ENCODE measurements at places on chromosomes 7 and 10.

- no peak for DNase-seq
These were observed 32.0 kb downstream of the PSMC2 start for GRCh38 chr7:103379270-103379975.

DNA sequence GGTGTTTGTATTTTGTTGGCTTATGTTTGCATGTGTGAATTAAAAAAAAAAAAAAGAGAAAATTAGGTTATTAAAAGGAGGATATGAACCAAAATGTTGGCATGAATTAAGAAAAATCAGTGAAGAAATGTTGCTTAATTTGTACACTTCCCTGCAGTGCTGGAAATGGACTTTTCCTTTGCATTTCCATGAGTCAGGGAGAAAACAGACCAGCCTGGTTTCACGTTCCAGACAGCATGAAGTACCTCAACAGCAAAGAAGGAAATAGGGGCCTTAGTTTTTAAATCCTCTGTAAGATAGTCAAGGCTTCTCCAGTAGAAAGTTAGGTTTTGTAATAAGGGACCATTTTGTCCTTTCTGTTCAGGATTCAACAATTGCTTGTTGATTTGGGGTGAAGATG, 159.7 kb downstream of the CELF2 start:
- no peak for DNase-seq

DNA sequence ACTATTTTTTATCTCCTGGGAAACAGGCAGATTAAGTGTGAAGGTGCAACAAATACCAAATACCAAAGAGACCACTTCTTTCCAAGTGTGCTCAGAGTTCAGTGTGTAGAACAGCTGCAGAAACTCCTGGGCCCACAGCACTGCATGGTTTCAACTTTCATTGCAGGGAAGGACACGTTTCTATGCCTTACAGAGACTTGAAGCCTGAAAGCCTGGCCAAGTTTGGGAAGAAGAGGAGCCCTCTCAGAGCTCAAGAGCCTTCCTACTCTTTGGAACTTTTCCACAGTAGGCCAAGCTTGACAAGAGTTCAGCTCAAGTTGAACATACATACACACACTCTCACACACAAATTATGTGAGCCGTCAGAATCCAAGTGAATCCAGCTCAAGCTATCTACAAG, 2.5 kb downstream of the HOXA4 start:
- DNase-seq = no peak

GRCh38 chr7:80532153-80532552, 20.3 kb upstream of the GNAT3 start:
- no peak for DNase-seq

DNA sequence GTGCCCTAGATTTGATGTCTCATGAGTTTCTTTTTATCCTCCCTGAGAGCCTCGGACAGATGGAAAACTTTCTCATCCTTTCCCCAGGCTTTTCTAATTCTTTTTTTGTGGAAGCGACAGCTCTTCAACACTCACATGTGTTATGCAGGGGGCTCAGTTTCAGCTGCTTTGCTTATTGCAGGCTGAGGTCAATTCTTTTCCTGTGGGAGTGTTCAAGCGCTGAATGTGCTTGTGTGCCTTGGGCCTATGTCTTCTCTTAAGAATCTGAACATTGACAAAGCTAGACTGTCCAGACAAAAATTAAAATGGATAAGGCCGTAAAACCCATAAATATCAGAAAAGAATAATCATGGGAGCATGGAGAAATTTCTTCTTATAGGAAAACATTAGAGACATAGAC, 125.2 kb upstream of the STEAP4 start:
- no peak for DNase-seq

DNA sequence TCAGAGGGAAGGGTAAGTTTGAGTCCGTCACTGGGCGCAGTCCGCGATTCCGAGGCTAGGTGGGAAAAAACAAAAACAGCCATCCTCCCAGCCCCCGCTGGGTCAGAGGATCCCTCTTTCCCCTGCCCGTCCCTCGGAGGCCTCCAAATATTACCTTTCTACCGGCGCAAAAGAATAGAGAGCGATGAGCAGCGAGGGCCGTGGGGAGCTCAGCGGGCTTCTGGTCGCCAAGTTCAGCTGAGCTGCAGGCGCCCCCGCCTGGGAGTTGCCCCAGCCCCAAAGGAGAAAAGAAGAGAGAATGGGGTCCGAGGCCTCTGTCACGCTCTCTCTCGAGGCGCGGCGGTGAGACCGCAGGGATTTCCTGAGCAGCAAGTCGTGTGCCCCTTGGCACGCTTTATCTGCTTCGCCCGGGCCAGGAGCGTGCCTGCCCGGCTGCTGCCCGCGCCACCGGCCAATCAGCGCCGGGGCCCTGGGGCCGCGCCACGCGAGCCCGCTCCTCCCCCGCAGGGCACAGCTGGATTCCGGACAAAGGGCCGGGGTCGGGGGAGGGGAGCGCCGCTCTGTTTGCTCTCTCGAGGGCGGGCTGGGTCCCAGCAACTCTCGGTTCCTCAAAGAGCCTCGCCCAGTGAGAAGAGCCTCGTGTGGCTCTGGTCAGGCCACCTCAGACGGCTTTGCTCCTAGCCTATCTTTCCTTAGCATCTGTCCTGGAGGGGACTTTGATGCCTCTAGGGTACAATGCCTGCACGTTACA, at the start of gene NEUROG3:
TSS of gene NEUROG3 (minus strand) at position 367 of the 751 bp plus-strand sequence. CDS start 379 bp downstream, outside the sequence.
- DNase-seq = no peak

GRCh38 chr7:18228686-18229085, 201.0 kb upstream of the PRPS1L1 start:
- DNase-seq = no peak

GRCh38 chr10:9645404-9645803, 1372.3 kb upstream of the CELF2 start:
- no peak for DNase-seq

DNA sequence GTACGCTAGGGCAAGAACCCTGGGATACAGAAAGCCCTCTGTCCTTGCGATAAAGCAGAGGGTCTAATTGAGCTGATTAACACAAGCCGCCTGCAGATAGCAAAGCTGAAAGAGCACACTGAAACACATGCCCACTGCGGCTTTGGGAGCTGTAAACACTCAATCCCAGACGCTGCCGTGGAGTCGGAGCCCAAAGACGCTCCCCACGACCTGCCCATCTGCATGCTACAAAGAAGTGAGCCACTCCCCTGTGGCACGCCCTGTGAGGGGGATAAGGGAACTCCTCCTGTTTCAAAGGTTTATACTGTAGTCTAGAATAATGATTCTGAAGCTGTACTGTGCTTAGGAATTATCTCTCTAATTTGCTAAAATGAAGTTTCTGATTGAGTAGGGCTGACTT, 985.6 kb upstream of the GHITM start:
- DNase-seq = no peak

GRCh38 chr7:94436018-94436604, 41.4 kb downstream of the COL1A2 start:
- no peak for DNase-seq

DNA sequence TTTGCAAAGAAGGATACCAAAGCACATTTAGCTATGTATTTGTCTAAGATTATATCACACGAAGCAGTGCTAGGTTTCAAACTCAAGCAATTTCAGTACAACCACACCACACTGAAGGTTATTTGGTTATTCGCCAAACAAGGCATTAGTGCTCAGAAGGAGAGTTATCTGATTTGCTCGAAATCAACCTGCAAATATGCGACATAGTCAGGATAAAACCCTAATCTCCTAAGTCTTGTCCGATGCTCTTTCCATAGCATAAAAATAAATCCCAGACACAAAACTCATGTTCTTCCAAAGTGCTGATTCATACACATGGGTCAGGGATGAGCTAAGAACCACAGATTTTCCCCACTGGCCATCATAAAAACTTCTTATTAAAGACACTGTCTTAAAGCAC, 1288.0 kb upstream of the SORCS1 start:
- no peak for DNase-seq

- DNase-seq = no peak
These were observed 123.6 kb downstream of the EXOC4 start for GRCh38 chr7:133376514-133376913.

DNA sequence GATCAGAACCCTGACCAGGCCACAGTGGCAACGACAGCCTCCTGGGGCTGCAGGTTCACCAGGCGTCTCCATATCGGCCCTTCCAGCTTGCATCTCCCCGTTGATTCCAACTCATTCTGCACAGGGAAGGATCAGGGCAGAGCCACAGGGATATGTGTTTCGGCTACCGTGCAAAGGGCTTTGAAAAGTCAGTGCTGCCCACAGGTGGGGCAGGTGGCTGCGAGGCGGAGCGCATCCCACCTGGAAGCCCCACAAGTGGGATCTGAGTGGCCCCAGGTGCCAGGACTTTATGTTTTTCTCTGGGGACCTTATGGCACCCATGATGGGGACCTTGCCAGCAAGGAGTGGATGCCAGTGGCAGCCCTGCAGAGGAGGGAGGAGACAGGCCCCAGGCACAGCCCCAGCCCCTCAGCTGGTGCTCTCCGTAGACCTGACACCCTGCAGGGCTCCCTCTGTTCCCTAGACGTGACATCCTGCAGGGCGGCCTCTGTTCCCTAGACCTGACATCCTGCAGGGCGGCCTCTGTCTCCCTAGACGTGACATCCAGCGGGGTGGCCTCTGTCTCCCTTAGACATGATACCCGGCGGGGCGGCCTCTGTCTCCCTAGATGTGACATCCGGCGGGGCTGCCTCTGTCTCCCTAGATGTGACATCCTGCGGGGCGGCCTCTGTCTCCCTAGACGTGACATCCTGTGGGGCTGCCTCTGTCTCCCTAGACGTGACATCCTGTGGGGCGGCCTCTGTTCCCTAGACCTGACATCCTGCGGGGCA, 189.4 kb downstream of the ELFN1 start:
- no peak for DNase-seq

- DNase-seq = no peak
These were observed 70.0 kb upstream of the AGBL3 start for GRCh38 chr7:134916171-134916883.

GRCh38 chr7:64999165-65000004, 7.1 kb downstream of the ERV3-1 start:
- no peak for DNase-seq

GRCh38 chr7:101819913-101820522, 2.6 kb downstream of the CUX1 start:
- DNase-seq = no peak

DNA sequence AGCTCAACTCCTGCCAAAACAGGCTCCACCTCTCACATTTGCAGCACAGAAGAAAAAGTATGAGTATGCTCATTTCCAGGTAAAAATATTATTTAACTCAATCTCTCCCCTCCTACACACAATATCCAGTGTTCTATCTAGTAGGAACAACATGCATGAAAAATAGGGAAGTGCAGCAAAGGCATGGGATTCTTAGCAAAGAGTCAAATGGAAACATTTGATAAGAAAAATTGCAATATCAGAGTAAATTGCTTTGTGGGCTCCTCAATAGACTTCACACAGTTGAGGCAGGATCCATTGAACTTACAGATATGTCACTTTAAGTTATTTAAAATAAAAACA, 150.9 kb downstream of the ANK3 start:
- no peak for DNase-seq

DNA sequence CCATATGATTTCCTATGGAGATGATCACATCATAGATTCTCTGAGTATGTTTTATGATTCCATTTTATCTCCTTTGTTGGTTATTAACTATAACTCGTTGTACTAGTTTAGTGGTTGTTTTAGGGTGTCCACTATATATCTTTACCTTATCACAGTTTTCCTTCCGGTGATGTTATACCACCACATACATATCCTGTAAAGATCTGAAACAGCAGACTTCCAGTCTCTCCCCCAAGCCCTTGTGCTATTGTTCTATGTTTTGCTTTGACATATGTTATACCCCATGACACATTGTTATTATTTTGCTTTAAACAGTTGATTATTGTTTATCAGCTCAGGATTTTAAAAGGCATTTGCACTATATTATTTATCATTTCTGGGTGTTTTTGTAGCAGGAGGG, 7.3 kb downstream of the IL15RA start:
- DNase-seq = no peak

- DNase-seq = no peak
These were observed 254.4 kb upstream of the KLF14 start for GRCh38 chr7:130988443-130988842.

DNA sequence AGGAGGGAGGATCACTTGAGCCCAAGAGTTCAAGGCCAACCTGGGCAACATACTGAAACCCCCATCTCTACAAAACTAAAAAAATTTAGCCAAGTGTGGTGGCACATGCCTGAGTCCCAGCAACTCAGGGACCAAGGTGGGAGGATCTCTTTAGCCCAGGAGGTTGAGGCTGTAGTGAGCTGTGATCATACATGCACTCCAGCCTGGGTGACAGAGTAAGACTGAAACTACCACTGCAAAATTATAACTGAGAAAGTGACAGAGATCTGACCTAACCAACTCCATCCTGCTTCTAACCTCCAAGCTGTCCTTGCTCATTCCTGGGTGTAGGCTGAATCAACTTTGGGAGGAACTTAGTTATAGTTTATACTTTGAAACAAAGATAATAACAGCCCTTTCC, 59.4 kb downstream of the HTR7 start:
- DNase-seq = no peak

DNA sequence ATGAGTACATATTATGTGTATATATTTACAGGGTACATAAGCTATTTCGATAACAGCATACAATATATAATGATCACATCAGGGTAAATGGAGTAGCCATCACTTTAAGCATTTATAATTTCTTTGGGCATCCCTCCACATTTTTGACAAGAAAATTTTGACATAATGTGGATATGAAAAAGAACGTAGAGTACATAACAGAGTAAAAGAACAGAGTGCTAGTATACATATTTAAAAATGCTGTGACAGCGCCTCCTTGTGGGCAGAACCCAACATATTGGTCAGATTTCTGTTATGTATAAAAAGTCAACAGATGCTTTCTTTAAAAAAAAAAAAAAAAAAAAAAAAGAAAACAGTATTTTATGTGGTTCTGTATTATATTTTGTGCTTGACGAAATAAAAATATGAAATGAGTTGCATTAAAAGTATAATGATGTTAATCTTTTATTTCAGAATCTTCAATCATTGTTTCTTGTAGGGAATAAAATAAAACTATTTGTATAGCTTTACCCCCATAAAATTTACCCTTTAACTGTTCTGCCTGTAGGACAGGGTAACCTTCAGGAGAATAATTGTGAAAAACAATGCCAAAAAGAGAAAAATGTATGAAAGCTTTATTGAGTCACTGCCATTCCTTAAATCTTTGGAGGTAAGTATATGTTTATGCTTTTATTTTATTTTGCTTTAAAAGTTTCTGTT, 18.3 kb upstream of the HBP1 start:
- peak; percentile 69 for DNase-seq

DNA sequence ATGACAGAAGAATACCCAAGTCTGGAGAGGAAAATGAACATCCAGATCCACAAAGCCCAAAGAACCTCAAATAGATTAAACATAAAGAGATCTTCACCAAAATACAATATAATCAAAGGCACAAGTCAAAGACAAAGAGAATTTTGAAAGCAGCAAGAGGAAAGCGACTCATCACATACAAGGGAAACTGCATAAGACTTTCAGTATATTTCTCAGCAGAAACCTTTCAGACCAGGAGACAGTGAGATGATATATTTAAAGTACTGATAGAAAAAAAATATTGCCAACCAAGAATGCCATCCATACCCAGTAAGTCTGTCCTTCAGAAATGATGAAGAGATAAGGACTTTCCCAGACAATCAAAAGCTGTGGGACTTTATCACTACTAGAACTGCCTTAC, 81.5 kb upstream of the GALNT17 start:
- no peak for DNase-seq
